Heart right ventricle (tissue), 16 donors: ENCODE measurements at places on chromosomes 13 and 19. TPM values are rescaled to one million over a fixed set of nuclear protein-coding genes. Genes with fewer than 3 reads are reported as not detected.

The KLK14 gene
- 0.67 TPM for total RNA-seq

The FFAR2 gene
- total RNA-seq: 0.81 TPM

The EPSTI1 gene
- 7.6 TPM for total RNA-seq

The PCP2 gene
- total RNA-seq: 2.3 TPM

The CLEC4M gene
- not detected for total RNA-seq

The COMMD6 gene
- 121 TPM for total RNA-seq

DNA sequence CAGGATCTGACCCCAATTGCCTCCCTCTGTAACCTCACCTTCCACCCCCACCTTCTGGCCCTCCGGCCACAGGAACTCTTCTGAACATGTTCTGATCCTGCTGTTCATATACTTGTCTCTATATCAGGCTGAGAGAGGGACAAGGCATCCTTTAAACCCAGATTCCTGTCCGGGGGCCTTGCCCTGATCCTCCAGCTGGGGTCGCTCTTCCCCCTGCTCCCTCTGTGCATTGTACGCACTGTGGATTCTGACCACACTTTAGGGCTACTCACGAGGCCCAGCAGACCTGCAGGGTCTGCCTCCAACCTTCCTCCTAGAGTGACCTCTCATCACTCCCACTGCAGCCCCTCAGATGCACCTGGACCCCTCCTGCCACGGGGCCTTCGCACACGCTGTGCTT is 269.3 kb downstream of the UQCRFS1 start:
- no peak overlapping the region for H3K4me3 ChIP-seq
- H3K4me1 ChIP-seq: no peaks in the 10 kb centered on the region
- H3K27me3 ChIP-seq: no peaks in the 10 kb centered on the region
- DNase-seq: no peak
- no peaks in the 10 kb centered on the region for H3K36me3 ChIP-seq

GRCh38 chr19:58227964-58228584 is 640 bp upstream of the ZNF544 start:
- peak overlapping the region; percentile 86 for H3K27ac ChIP-seq
- H3K36me3 ChIP-seq: peaks cover 35% of the 10 kb centered on the region
- no peaks in the 10 kb centered on the region for H3K27me3 ChIP-seq
- no peak for DNase-seq
- peak overlapping the region; percentile 88 for H3K4me3 ChIP-seq

DNA sequence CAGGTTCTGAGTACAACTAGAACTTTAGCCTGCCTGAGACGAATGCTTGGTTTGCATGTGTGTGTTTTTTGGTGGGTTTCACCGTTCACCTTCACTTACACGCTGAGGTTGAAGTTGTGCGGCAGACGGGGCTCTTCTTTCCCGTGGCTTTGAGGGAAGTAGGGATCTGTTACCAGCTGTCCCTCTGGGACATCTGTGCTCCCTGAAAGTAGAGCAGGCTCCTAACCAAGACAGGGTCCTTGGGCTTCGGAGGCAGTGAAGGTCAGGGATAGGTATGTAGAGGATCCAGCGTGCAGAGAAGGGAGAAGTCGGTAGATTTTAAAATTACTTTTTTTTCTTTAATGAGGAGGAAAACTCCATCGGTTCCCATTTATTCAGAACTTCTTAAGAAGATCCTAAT is 48.7 kb downstream of the ZNF536 start:
- no peak for DNase-seq
- H3K27me3 ChIP-seq: no peaks in the 10 kb centered on the region
- no peak overlapping the region for H3K27ac ChIP-seq
- no peak overlapping the region for H3K4me3 ChIP-seq
- H3K4me1 ChIP-seq: no peaks in the 10 kb centered on the region

- H3K27ac ChIP-seq: no peak overlapping the region
- no peaks in the 10 kb centered on the region for H3K36me3 ChIP-seq
- H3K4me3 ChIP-seq: no peak overlapping the region
- DNase-seq: no peak
- H3K27me3 ChIP-seq: peaks cover 2% of the 10 kb centered on the region
Observed at GRCh38 chr13:46804391-46804815, 7.4 kb upstream of the ESD start.

DNA sequence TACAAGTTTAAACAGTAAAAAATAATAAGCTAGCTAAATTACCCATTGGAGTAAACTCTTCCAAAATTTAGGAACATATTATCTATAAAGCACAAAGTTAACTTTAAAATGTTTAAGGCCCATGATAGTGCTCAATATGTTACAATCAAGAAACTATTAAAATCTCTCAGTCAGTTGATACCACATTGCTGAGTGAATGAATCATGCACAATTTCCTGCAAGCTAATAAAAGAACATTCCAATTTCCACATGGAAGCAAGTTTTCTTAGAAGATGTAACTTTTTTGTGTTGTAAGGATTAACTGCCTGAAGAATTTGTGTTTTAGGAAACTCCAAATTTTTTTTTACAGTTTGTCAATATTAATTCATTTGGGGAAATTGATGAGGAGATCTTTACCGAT is 666.6 kb downstream of the SLITRK1 start:
- H3K4me1 ChIP-seq: no peaks in the 10 kb centered on the region
- no peak overlapping the region for H3K27ac ChIP-seq
- no peaks in the 10 kb centered on the region for H3K36me3 ChIP-seq
- H3K27me3 ChIP-seq: no peaks in the 10 kb centered on the region

DNA sequence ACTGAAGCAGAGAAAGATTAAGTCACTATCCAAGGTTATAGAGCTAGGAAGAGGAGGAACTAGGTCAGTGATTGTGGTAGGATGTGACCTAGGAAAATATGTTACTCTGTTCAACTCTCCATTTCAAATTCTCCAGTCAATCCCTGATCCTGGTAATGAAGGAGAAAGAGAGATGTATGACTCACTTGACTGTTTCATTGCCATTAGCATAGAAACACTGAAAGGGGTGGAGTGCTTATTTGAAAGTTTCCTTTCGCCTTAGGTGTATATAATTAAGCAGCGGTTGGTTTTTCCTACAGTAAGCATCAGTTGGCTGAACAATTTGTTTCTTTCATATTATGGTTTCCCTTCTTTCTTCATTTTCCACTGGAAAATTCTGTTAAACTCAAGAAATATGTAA is 198.1 kb upstream of the CSNK1A1L start:
- H3K4me1 ChIP-seq: no peaks in the 10 kb centered on the region
- no peak for DNase-seq
- no peaks in the 10 kb centered on the region for H3K27me3 ChIP-seq
- no peaks in the 10 kb centered on the region for H3K36me3 ChIP-seq
- H3K4me3 ChIP-seq: no peak overlapping the region
